ENCODE measurements at places on chromosomes 2 and 18.

GRCh38 chr2:28437918-28438317, 45.3 kb downstream of the FOSL2 start:
- DNase-seq, result no peak

GRCh38 chr2:220891405-220891804, 680.7 kb downstream of the EPHA4 start:
- peak; percentile 69 for DNase-seq

GRCh38 chr2:70258532-70258875, 567 bp downstream of the PCYOX1 start:
- no peak for DNase-seq

- DNase-seq, result no peak
These were observed 53.0 kb upstream of the ALPP start for GRCh38 chr2:232325324-232326273.

DNA sequence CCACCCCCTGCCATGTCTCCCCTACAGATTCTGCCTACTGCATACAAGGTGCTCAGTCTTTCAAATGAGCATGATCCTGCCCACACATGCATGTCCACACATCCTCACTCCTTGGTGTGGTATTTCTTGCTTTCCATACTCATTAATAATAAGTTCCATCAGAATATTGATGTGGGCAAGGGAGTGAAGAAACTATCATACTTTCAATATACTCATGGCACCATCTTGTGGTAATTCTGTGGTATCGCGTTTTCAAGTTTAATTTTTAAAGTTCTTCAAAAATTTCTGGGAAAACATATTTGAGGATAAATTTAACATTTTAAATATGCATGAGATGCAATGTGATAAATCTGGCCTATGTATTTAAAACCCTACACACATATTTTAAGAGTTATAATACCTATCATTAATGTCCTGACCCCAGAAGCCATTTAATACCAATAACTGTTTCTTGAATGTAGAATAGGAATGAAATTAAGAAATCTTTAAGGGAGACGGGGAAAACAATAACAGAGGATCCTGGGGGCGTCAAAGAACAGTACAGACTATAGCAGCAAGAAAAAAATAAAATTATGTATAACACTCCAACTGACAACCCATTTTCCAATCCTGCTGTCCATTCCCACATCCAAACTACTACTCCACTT, 110.1 kb downstream of the ZNF385B start:
- no peak for DNase-seq

DNA sequence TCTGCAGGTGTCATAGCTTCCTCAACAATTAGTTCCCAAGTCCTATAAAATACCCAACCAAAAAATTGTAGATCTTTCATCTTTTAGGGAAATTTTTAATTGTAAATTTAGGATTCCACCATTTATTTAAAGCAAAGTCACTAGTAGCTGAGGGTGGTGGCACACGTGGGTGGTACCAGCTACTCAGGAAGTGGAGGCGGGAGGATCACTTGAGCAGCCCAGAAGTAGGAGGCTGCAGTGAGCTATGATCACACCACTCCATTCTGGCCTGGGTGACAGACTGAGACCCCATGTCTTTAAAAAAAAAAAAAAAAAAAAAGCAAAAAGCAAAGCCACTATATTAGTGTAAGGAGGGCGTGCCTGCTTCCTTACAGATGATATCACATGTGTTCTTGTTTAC, 60.3 kb upstream of the GREB1L start:
- DNase-seq, result no peak

- no peak for DNase-seq
These were observed 779.4 kb upstream of the FSHR start for GRCh38 chr2:49933711-49934110.

DNA sequence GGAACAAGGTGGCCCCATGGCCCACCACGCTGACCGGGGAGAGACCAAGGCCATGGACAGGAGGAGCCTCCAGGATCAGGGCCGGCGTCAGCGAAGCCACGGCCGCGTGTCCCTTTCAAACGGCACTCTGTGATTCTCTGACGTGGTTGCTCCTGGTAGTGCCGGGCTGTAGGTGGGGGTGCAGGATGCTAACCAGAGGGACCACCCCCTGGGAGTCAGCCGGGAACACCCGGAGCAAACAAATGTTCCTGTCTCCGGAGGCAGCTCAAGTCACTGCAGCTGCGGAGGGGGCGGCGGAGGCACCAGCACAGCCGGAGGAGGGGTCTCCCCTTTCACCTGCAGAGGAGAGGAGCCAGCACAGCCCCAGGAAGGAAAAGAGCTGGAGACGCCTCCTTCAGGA, 750.6 kb upstream of the SALL3 start:
- no peak for DNase-seq

DNA sequence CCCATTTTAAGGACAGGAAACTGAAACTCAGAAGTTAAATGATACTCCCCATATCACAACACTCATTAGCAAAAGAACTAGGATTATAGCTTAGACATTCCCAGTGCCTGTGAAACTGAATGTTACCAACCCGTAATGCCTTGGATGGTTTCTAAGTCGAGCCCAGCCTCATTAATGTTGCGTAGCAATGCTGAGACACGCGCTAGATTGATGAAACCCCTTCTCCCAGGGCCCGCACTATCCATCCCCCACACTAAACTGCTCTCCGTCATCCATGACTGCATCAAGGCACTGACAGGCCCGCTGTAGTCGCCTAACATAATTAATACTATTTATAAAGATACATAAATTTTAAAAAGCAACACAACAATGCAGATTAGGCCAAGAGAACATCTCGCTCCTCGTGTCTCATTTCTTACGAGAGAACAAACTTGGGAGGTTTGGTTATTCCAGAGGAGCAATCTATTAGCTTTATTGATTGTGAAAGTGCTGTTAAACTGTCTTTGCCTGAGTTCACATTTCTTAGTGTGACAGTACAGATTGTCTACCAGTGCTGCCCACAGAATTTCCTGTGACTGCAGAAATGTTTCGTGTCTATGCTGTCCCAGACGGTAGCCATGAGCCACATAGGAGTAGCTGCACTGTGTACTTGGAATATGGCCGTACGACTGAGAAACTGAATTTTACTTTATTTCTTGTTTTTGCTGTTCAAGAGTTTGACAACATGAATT, 312.2 kb upstream of the RAB12 start:
- no peak for DNase-seq

DNA sequence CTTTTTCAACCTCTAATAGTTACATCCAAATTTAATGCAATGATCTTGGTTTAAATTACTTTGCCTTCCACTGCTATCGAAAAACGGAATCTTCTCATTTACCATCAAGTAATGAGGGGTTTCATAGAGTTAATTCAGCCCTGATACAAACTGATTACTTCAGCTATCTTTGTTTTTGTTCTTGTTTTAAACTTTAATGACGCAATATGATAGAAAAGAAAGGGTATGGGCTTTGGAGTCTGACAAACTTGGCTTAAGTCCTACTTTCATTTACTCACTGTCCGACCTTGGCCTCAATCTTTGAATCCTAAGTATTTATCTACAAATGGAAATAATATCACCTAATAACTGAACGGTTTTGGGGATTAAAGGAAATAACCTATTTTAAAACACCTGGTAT, 16.1 kb downstream of the ADAM17 start:
- no peak for DNase-seq

DNA sequence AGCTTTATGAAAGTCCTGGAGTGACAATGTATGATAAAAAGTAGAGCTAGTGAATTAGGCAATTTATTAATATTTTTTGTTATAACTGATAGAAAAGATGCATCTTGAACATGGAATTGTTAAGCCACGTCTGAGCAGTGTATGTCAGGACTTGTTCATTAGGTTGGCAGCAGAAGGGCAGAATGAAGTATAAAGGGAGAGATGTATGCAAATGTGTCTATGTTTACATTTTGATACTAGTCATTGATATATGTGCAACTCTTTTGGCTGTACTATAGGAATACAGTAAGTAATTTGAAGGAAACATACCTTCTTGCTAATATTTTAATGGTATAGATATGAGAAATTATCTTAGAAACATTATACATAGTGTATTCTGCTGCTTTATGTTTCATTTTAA, 49.0 kb upstream of the TMEM247 start:
- no peak for DNase-seq

DNA sequence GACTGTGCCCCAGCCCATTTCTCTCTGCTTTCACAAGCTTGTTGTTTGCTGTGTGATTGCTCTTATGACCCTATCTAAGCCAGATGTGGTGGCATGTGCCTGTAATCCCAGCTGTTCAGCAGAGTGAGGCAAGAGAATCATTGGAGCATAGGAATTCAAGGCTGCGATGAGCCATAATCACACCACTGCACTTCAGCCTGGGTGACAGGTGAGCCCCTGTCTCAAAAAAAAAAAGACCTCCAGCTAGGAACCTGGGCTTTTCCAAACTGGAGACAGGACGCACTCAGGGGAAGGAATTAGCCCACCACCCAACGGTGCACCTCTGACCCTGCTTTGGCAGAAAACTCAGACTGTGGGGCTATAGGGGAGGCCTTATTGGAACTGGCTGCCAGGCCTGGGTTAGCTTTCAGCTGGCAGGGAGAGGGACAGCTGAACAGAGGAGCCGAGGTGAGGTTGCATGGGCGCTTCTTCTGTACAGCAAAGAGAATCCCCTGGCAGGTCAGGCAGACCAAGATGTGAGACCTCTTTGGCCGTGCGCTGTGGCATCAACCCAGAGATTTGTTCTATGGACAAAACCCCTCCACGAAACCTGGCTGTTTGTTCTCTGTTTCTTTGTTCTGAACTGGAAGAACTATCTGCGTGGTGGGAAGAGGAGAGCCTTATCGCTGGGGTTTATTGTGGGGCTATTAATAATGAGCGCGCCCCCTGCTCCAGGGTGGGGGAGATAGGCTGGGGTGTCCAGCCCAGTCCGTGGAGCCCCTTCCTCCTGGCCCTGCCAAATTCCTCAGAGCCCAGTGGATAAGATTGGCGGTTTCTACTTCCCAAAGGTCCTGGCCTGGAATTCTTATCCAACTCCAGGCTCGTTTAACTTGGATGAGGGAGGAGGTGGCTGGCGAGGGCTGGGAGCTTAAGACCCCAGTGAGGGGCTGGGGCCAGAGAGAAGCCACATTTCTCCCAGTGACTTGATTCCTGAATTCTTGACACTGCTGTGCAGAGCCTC, 38.8 kb upstream of the SMAD7 start:
- DNase-seq, result no peak

- no peak for DNase-seq
These were observed 55.9 kb downstream of the ACVR1C start for GRCh38 chr2:157572725-157573124.

All from H54 (cell line).